ENCODE measurements at places on chromosomes 6 and 20.

- DNase-seq: no peak
Observed at GRCh38 chr6:34580707-34581560, 24.8 kb upstream of the SPDEF start.

DNA sequence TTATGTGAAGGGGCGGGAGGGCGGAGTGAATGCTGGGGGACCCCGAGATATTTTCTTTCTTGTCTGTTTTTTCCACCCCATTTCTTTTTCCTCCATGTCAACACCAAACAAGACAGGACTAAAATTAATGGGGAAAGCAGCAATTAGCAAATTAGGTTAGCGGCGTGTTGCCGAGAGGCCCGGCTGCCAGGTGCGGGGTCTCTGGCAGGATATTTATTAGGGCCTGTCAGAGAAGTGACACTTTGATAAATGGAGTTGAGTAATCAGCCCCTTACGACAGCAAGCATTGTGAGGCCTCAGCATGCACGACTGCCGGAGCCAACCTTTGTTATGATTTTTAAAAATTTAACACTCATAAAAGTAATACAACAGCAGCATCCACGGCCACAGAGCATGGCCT lies 193.8 kb downstream of the DHX35 start:
- DNase-seq: no peak

- peak; percentile 66 for DNase-seq
Observed at GRCh38 chr6:158818581-158819212, 471 bp downstream of the EZR start.

GRCh38 chr6:81172056-81172740 lies 580.3 kb downstream of the TENT5A start:
- DNase-seq: no peak

GRCh38 chr20:20664795-20665589 lies 47.5 kb downstream of the RALGAPA2 start:
- DNase-seq: no peak

- peak; percentile 34 for DNase-seq
Observed at GRCh38 chr20:9516234-9516871, 2.0 kb downstream of the LAMP5 start.

GRCh38 chr20:5748246-5748645 lies 2.0 kb upstream of the SHLD1 start:
- DNase-seq: no peak

DNA sequence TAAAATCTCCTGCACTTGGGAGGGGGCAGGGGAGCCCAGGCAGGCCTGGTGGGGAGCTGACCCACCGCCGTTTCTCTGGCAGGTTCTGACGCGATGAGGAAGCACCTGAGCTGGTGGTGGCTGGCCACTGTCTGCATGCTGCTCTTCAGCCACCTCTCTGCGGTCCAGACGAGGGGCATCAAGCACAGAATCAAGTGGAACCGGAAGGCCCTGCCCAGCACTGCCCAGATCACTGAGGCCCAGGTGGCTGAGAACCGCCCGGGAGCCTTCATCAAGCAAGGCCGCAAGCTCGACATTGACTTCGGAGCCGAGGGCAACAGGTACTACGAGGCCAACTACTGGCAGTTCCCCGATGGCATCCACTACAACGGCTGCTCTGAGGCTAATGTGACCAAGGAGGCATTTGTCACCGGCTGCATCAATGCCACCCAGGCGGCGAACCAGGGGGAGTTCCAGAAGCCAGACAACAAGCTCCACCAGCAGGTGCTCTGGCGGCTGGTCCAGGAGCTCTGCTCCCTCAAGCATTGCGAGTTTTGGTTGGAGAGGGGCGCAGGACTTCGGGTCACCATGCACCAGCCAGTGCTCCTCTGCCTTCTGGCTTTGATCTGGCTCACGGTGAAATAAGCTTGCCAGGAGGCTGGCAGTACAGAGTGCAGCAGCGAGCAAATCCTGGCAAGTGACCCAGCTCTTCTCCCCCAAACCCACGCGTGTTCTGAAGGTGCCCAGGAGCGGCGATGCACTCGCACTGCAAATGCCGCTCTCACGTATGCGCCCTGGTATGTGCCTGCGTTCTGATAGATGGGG lies 3.0 kb downstream of the PRND start:
- DNase-seq: no peak

- no peak for DNase-seq
Observed at GRCh38 chr20:19868441-19868840, 110.4 kb downstream of the RIN2 start.

DNA sequence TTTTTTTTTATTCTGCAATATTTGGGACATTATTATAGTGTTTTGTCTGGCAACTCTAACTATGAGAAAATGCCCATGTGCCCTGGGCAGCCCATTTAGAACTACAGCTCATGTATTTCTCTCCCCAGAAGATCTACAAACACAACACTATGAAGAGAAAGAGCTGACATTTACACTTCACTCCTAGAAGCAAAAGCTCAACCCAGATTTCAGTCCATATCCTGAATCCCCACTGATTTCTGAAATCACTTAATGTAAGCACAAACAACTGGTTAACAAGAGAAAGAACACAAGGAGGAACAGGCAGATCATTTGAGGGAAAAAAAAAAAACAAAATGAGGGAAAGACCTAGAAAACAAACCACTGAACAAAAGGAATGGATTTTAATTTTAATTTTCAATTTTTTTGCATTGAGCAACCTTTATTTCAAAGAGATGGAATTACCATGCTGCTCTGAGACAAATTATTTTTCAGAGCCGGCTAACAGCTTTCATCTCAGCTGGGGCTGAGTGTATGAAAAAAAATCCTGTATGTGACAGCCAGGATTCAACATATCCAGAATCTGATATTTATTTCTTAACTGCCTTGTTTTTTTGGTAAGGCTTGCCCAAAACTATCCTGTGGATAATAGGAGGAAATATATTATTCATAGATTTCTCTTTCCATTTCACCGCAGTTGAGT lies 32.5 kb downstream of the KIAA0319 start:
- DNase-seq: no peak

- no peak for DNase-seq
Observed at GRCh38 chr6:148650941-148651505, 95.8 kb upstream of the UST start.

DNA sequence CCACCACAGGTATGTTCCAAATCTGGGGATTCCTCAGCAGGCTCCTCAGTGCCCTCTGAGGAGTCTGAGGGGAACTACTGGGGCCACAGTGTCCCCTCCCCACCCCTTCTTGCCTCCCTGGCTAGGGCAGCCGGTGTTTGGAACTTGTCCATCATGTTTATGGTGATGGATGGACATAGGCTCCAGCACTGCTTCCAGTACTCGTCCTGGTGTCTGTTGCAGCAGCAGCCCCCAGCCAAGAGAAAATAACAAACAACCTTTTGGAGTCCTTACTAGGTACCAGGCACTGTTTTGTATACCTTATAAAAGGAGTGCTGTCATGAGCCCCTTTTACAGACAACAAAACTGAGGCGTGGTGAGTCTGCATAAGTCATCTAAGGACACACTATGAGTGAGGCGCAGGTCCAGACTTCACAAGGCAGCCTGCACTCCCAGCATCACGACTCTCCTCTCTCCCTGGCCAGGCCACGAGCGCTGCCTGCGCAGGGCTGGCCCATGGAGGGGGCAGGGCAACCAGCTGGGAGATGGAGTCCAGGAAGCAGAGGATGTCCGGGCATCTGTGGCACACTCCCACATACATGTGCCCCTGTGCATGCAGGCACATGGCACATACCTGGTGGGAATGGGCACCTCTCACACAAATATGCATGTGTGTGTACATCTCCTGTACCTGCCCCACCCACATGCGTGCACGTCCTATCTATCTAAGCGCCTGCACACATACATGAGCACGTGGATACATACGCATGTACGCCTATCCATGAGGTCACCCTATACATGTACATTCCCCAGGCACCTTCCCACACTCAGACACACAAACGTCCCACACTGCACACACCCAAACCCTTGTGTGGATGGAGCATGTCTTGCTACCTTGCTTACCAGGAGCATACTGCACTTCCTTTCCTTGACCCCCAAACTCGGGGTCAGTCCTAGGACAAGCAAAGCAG lies 152.7 kb downstream of the VEGFA start:
- DNase-seq: no peak

GRCh38 chr20:6240059-6240458 lies 117.2 kb upstream of the FERMT1 start:
- no peak for DNase-seq

DNA sequence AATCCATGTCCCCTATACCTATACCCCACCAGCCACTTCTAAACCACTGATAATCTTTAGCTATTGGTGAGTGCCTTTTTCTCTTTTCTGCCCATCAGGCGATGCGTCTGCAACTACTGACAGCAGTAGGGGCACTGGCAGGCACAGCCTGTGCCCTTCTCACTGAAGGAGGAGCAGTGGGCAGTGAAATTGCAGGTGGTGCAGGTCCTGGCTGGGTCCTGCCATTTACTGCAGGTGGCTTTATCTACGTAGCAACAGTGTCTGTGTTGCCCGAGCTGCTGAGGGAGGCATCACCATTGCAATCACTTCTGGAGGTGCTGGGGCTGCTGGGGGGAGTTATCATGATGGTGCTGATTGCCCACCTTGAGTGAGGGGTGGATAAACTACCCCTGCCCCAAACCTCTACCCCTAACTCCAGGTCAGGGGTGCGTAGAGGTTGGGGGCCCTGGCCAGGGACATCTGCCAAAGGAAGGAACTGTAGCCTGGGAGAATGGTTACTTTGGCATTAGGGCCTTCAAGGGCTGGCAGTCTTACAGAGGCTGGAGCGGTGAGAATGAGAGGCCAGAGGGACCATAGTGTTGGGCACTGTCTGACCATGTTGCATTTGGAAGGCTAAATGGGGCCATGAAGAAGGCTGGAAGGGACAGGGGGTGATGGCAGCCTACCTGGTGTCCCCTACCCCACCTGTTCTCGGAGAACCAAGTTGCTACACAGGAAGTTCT lies 851 bp upstream of the HSD17B8 start:
- no peak for DNase-seq

DNA sequence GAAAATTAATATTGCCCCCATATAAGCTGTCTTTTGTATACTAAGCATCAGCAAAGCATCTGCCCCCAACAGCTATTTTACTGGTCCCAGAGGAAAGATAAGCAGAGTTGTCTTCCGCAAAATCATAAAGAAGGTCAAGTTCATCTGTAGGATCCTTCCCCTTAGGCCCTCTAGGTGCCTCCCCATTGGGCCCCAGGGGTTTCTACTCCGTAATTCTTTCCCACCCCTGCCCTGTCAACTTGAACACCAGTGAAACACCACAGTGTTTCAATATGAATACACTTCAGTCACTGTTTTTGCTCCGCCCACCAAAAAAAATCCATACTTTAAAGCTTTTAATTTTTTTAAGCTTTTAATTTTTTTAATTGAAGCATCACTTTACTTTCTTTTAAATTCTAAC lies 159.2 kb downstream of the ATXN1 start:
- no peak for DNase-seq

DNA sequence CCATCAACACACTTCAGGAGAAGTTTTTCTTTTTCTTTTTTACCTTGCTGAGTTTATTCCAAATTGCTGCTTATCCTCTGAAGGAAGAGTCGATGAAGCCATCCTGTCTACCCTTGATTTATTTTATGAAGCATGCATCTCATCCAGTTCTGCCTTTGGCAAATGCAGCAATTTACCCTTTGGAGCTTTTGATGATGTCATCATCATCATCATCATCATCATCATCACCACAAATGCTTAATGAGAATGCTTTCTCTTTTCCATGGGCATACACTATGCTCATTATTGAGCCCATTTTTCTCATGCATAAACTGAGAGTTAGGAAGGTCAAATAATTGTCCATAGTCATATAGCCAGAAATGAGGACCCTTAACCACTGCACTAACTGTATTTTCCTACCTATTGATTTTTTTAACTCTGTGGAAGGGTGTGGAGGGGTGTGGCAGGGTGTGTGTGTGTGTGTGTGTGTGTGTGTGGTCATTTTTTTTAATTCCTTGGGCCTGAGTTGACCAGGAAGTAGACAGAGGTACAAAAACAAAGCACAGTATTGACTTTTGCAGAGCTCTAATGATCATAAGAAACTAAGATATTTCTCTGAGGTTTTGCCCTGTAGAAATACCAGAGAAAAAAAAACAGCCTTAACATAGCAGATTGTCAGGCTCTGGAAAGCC lies 82.8 kb downstream of the COL9A1 start:
- DNase-seq: no peak

DNA sequence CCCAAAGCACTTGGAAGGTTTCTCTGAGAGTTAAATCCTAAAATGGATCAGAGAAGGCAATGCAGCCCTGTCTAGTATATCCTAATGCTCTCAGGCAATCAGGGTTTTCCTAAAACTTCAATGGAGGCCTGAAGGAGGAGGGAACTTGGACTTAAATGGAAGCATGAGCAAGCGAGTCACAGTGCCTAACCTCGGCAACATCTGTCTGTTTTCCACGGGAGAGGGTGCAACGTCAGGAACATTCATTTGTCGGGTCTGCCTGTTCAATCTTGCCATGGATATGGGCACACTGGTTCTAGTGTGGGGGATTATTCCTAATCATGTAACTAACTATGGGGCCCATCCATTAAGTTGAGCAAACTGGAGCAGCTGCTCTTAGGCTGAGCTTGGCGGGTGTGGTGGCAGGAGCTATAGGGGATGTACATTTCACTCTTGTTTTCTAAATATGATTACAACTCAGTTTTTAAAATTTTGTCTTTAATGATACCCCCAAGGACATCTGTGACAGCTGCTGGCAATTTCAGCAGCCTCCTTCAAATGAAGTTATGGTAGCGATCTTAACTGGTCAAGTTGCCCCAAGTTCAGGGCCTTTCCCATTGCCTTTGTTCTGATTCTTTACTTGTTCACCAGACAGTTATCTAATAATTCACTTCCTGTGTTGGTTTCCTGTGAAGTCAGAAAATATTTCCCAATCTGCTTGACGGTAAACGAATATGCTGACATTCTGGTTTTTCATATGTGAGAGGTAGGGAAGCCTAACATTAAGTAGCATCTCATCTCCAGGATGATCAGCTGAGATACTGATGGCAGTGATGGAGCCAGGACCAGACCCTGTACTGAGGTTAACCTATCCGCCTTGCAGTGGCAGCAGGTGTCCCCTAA lies 21.6 kb downstream of the DSE start:
- DNase-seq: no peak

GRCh38 chr20:62056975-62057374 lies 8.7 kb downstream of the TAF4 start:
- DNase-seq: no peak

- no peak for DNase-seq
Observed at GRCh38 chr6:55379471-55379870, 52.2 kb downstream of the GFRAL start.

- no peak for DNase-seq
Observed at GRCh38 chr20:41587523-41587922, 30.7 kb downstream of the CHD6 start.

DNA sequence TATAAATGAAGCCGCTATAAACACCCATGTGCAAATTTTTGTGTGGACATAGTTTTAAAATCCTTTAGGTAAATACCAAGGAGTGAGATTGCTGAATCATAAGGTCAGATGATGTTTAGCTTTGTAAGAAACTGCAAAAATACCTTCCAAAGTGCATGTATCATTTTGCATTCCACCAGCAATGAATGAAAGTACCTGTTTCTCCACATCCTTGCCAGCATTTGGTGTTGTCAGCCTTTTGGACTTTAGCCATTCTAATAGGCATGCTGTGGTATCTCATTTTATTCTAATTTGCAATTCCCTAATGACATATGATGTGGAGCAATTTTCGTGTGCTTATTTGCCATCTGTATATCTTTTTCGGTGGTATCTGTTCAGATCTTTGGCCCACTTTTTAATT lies 93.7 kb downstream of the GCLC start:
- no peak for DNase-seq

Data from WTC11 (cell line).